Tibial nerve (tissue), 4 donors: ENCODE measurements at places on chromosomes 12 and 14.

GRCh38 chr12:103093499-103094106 is 136.1 kb downstream of the ASCL1 start:
- DNase-seq, result no peak

DNA sequence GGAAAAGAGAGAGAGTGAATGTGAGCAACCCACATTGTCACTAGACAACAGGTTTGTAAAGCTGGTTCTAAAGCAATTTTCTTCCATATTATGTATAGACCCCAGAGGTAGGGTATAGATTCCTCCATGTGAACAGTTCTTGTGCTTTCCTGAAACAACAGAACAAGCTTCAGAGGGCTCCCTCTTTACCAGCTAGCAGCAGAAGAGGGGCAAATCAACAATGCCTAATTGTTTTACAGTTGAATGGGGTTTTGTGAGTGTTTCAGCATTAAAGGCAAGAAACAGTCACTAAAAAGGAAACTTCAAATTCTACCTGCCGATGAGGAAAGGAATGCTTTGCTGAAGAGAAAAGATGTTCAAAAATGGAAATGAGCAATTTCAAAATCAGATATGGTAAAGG is 341.2 kb upstream of the KITLG start:
- no peak for DNase-seq

- no peak for DNase-seq
Measured at GRCh38 chr12:57718641-57719528, 19.7 kb downstream of the AGAP2 start.

GRCh38 chr12:84658877-84659276 is 253.7 kb downstream of the SLC6A15 start:
- DNase-seq, result no peak

DNA sequence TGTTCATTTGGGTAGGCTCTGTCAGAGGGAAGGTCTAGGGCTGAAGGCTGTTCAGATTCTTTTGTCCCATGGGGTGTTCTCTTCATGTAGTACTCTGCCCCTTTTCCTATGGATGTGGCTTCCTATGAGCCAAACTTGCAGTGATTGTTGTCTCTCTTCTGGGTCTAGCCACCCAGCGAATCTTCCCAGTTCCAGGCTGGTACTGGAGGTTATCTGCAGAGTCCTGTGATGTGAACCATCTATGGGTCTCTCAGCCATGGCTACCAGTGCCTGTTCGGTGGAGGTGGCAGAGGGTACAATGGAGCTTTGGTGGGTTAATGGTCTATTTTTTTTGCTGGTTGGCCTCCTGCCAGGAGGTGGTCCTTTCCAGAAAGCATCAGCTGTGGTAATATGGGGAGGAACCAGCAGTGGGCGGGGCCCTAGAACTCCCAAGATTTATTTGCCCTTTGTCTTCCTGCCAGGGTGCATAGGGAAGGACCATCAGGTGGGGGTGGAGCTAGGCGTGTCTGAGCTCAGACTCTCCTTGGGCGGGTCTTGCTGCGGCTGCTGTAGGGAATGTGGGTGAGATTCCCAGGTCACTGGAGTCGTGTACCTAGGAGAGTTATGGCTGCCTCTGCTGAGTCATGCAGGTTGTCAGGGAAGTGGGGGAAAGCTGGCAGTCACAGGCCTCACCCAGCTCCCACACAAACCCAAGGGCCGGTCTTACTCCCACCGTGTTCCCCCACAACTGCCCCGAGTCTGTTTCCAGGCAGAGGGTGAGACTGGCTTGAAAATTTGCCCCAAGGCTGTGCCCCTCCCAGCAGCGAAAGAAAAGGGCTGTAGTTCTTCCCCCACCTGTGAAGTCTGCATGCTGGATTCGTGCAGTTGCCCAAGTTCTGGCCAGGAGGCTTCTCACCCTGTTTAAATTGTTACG is 17.5 kb downstream of the MTRFR start:
- DNase-seq, result no peak

DNA sequence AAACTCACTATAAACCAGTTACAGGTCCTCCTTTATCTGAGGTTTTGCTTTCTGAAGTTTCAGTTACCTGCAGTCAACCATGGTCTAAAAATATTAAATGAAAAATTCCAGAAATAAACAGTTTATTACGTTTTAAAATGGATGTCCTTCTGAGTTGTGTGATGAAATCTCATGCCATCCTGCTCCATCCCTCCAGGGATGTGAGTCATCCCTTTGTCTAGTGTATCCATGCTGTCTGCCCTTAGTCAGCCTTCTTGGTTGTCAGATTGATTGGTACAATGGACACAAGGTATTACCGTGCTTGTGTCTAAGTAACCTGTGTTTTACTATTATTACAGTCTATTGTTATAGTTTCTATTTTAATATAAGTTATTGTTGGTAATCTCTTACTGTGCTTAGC is 328.3 kb downstream of the APAF1 start:
- no peak for DNase-seq

- DNase-seq, result no peak
Measured at GRCh38 chr12:93297032-93297431, 80.7 kb upstream of the NUDT4 start.

DNA sequence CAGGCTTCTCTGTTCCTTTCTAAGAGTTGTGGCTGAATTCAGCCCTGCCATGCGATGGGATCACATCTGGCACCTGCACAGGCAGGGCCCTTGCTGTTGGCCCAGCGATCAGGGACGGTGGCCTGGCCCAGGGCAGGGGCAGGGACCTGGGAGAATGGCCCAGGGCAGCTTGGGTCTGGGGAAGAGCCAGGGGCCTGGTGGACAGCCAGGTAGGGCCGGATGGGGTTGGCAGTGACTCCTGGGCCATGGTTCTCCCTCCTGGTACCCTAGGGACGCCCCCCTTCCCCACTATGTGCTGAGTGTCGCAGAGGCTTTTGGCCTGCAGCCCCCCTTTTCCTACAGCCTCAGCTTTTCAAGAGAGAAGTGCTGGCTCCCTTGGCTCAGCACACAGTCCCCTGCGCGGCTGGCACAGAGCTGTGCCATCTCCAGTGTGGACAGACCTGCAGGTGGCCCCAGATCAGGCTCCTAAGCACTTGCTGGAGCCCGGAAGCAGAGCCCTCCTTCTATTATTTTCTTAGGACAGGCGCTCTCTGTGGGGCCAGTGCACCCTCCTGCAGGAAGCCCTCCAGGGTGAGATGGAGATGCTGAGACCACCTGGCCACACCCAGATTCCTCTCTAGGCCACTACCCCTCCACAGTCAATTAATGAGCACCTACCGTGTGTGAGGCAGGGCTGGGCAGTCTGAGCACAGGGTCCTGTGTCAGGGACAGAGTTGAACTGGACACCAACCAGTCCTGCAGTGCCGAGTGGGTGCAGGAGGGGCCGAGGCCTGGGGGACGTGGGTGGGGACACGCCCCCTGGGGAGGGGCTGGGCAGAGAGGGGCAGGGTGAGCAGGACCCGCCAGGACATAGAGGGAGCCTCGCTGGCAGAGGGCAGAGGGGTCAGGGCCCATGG is 267.6 kb downstream of the ADGRD1 start:
- no peak for DNase-seq

- no peak for DNase-seq
Measured at GRCh38 chr12:132264086-132265010, 65.0 kb downstream of the GALNT9 start.

- no peak for DNase-seq
Measured at GRCh38 chr12:87315-87714, 20.7 kb downstream of the IQSEC3 start.
